ENCODE measurements at places on chromosomes 4 and X.

- DNase-seq: no peak
These were observed 41.9 kb downstream of the ARHGEF38 start for GRCh38 chr4:105594099-105595010.

- DNase-seq: peak; percentile 0
These were observed 642.4 kb downstream of the TRIML1 start for GRCh38 chr4:188781655-188782054.

DNA sequence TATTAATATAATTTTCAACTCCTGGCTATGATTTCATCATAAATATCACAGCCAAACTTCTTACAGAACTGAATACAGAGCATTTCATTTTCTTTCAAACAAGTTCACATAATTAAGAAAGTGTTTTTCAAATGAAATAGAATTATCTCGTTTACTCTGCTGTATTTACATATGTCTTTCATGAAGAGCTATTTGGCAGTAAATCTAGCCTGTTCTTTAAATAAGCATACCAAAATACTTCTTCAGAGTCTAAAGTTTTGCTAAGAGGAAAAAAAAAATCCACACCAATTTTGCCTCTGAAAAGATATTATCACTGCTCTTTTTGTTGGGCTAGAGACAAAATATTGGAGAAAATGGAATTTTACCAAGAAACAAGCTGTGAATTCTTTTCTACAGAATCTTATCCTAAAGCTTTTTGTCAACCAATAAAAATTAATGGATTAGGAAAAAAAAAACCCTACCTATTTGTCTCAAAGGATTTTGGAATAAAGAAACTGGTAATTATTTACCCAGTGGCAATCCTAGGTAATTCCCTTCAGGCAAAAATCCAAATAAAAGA lies 287.9 kb upstream of the NR3C2 start:
- DNase-seq: no peak

DNA sequence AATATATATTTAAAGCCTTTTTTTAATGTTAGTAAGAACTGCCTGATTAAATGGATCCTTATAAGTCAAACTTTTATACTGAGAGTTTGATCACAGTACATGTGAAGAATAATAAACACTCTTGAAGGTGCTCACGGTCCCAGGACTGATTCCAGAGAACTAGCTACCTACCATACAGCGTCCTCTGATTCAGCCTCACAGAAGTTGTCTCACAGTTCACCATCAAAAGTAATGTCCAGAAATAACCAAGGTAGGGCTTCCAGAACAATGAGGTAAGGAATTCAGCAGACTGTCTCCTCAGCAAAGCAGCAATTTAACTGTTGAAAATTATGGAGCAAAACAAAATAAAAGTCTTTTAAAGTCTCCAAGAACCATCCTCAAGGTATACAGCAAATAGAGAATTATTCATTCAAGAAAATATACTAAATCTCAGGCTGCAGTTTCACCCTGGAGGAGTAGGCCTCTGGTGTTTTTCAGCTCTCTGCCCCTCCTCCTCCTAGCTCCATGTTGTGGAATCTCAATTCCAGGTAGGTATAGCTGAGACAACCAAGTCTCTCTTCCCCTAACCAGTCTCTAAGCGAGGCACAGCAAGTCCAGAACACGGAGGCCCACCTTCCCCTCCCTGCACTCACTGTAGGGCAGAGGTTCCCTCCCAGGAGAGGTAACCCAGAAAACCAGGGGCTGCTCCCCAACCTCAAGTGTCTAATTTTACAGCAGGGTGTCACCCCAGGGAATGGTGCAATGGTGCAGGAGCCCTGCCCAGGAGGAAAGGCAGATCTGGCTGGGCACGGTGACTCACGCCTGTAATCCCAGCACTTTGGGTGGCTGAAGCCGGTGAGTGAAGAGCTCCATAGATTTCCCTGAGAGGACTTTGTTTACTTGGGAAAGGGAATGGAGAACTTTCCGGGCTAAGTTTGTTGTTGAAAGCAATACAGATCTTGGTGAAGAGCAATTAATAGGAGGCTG lies 28.6 kb downstream of the FAM241A start:
- no peak for DNase-seq

DNA sequence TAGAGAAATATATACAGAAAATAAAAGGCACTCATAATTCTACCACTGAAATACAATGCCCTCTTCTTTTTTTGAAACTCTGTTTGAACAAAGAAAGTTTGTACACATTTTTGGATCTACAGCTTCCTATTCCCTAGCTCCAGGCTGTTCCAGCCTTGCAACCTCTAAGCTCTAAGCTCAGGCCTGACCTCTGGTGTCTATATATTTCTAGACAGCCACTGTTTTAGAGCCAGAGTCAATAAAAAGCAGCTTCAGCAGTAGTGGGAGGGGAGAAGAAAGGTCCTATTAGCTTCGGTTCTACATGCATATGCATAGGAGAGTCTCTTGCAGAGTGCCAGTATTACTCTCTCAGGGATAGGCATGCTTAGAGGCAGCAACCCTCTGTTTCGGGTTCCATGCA lies 39.7 kb downstream of the CLDN2 start:
- DNase-seq: no peak

DNA sequence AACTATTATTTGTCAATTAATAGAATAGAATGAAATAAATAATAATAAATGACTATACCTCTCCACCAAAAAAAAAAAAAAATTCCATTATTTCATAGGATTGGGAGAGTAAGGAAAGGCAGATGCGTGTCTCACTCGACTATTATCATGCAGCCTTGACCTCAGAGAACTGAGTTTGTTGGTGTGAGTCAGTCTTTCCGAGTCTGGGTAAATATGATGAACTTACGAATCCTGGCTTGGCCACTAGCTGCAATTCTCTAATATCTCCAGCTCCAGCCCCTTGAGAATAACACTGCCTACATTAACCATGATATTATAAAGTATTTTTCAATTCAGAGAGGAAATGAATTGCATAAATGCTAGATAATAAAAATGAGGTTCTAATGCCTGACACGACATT lies 46.6 kb upstream of the DHX15 start:
- no peak for DNase-seq

DNA sequence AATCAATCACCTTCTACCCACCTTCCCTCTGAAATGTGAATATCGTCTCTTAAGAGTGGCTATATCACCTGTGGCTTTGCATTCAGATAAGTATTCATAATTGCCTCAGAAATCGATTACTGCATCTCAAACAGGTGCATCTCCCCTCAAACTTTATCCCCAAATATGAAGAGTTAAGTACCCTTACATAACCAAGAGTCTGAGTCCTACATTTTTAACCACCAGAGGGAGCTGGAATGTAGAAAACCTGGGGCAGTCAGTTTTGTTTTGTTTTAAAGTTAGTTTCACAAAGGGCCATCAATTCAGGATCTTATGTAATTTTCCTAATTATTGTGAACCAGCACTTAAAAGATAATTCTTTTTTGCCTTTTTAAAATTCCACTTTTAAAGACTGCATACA lies 5.7 kb downstream of the TCEANC start:
- DNase-seq: no peak

GRCh38 chrX:52352551-52352950 lies 16.3 kb upstream of the XAGE2 start:
- DNase-seq: no peak

- no peak for DNase-seq
These were observed 4.5 kb downstream of the GTPBP6 start for GRCh38 chrX:314049-314448.

DNA sequence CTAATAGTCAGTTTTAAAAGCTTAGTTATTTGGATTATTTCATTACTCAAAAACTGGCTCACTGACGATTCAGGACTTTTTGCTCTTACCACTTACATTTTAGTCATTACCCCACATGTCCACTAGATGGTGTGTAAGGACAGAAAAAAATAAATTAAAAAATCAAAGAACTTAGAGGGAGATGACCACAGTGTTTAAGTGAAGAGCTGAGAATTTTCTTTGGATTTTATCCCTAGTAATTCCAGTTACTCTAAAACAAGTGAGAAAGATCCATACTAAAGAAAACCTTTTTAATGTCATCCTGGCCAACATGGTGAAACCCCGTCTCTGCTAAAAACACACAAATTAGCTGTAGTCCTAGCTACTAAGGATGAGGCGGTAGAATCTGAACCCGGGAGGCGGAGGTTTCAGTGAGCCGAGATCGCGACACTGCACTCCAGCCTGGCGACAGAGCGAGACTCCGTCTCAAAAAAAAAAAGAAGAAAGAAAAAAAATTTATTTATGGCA lies 26.4 kb upstream of the TMPRSS11B start:
- DNase-seq: no peak

- no peak for DNase-seq
These were observed 221.8 kb upstream of the PACRGL start for GRCh38 chr4:20478412-20478811.

GRCh38 chr4:18134111-18134510 lies 112.6 kb upstream of the LCORL start:
- no peak for DNase-seq

DNA sequence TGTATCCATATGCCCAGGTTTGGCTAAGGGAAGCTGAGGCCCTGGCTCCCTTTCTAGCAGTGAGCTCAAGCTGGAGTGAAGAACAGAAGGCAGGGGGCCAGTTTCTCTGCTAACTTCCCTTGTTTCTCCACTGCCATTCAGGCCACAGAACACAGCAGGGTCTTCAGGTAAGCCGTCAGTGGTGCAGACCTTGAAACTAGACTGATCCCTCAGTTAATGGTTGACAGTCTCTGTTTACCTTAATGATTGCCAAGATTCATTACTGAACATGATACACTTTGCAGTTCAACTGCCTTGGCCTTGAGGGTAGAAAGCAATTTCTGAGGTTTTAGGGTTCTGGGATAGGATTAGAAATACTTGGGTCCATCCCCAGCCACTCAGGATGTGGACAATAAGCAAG lies 8.9 kb upstream of the GJB1 start:
- no peak for DNase-seq

DNA sequence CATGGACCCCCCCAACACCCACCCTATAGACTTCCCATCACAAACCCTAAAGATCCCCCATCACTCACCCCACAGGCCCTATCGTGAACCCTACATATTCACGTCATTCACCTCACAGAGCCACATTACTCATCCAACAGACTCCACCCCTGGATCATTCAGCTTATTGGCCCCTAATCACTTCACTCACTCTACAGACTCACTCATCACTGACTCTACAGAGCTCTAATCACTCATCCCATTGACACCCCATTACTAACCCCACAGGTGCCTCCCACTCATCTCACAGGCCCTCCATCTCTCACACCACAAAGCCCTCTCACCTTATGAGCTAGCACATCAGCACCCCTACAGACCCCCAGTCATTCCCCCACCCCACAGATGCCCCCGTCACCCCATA lies 6.3 kb upstream of the TBC1D25 start:
- no peak for DNase-seq

GRCh38 chr4:180058691-180059215 lies 2184.4 kb upstream of the TENM3 start:
- DNase-seq: no peak

- DNase-seq: no peak
These were observed 83.2 kb upstream of the SCML1 start for GRCh38 chrX:17654116-17654515.

- no peak for DNase-seq
These were observed 79.5 kb upstream of the PRPS1 start for GRCh38 chrX:107548775-107549174.

DNA sequence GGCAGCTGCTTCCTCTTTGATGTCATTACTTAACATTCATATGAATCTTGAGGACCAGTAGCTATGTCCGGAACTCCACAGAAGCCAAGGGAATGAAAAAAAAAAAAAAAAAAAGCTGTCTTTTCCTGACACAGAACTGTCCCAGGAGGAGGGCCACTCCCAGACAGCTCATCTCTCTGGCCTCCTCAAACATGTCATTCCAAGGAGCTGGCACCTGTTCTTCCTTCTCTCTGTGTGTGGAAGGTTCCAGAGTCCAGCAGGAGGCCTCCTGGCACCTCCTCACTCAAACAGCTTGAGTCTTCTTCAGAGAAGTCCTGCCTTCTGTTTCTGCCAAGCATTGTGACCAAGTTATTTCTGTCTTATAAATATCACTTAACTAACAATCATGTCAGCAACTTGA lies 458.5 kb downstream of the AFF2 start:
- no peak for DNase-seq

GRCh38 chr4:156638334-156638733 lies 333.3 kb downstream of the PDGFC start:
- DNase-seq: no peak

DNA sequence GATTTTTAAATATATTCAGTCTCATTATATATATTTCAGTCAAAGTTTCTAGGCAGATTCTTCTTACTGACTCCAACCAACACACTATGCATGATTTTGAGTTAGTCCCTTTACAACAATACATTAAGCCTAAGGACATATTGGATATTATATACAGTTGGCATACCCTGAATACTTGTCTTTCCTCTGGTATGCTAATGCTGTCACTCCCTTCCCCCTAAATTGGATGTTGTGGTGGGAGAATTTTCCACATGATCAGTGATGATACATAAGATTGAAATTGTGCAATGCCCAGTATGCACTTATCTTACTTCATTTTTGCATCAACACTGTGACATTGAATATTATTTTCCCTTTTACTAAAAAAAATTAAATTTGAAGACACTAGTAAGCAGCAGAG lies 935.2 kb downstream of the PCDH7 start:
- no peak for DNase-seq

GRCh38 chrX:133852837-133853356 lies 132.5 kb downstream of the GPC3 start:
- no peak for DNase-seq

DNA sequence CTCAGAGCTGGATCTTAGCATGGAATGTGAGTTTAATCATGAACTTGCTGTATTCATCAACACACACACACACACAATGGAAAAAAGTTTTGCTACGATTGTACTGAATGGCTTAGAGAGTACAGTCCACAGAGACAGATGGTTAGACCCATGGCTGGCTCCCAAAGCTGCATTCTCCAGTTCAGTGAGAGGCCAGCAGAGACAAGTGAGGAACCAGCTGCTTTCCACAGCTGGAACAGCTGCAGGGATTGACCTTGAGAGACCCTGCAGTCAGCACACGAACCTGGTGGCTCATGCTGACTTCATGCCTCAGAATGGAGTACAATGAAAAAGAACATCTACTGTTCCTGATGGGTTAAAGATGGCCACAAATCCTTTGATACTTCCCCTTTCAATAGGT lies 94.5 kb downstream of the DHX15 start:
- no peak for DNase-seq

DNA sequence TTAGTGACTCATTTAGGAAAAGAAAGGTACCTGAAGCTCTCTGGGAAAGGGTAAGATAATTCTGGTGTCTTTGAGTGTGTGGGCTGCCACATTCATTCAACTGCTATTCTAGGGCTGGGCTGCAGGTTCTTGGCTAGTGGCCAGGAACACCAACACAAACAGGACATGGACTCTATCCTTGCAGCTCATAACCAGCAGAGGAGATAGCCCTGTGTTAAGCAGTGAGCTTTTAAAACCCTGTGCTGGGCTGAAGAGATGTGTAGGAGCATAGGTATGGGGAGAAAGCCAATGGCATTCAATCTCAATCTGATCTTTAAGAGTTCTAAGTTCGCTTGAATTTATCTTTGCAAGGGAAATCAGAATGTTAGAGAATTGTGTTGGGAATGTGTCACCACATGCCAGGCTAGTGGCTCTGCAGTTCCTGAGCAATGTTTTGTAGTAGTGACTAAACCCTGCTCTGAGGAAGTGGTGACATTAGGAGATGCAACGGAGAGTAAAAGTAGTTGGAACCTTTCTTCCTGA lies 39.2 kb downstream of the SGMS2 start:
- DNase-seq: no peak

- DNase-seq: no peak
These were observed 43.4 kb upstream of the TRIM2 start for GRCh38 chr4:153160821-153161220.

- no peak for DNase-seq
These were observed 17.8 kb downstream of the MFAP3L start for GRCh38 chr4:170008371-170008770.

GRCh38 chr4:134888156-134888555 lies 686.6 kb upstream of the PABPC4L start:
- no peak for DNase-seq

- DNase-seq: no peak
These were observed 22.8 kb upstream of the PDE6B start for GRCh38 chr4:602559-602942.

Data from NCI-H524 treated with DMSO at 0.1 percent for 48 hours (cell line).